ENCODE measurements at places on chromosomes 16 and 17.

GRCh38 chr17:79545251-79546005, 65.4 kb downstream of the RBFOX3 start:
- no peak for DNase-seq

DNA sequence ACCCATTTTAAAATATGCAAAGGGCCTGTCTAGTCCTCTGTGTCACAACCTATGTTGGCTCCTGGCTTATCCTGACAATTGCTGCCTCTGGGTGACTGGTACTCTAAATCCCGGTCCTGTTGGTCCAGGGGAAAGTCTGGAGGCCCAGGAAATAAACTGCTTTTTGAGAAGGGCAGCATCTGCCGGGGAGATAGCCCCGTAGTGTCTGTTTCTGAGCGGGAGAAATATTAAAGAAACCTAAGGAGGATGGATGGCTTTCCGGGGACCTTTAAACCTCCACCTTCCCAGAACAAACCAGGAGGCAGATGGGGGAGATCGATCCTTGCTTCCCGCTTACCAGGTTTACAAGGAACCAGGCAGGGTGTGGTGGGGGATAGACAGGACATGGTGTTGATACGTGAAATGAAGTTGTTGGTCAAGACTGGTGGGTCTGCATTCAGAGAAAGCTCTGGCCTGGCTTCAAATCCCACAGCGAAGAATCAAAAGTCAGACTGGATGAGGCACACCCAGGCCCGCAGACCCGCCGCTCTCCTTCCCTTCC, 3.8 kb downstream of the HOXB2 start:
- no peak for DNase-seq

DNA sequence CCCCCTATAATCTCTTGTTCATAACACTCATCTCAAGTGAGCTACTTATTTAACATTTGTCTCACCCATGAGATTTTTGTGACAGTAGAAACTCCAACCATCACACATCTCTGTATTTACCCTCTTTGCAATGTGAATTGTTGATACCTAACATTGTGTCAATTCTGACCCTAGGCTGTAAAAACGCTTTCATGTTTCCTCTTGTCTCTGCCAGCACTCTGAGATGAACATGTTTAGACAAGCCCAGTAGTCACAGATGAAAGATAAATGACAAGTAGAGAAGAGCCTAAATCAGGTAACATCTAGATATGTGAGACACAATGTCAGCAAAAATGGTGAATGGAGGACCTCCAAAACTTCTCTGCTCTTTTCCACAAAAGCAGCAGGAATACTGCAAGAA, 1254.5 kb upstream of the GOT2 start:
- no peak for DNase-seq

- no peak for DNase-seq
These were observed 478.6 kb downstream of the MAF start for GRCh38 chr16:79121906-79122305.

DNA sequence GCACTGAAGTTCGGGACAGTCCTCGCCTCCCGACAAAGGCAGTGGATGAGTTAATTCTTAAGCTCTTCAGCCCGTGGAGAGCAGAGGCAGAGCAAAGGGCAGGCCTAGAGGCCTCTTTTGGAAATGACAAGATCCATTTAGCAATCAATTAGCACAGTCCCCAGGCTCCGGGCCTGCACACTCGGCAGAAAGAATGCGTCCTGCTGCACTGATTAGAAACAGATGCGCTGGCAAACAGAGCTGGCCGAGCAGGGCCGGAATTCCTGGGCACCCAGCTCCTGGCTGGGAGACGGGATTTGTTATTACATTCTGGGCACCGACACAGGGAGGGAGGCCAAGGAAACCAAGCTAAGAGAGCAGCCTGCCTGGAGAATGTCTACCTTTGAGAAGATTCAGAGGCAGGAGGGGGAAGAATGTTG, 162.9 kb downstream of the COPRS start:
- peak; percentile 71 for DNase-seq

DNA sequence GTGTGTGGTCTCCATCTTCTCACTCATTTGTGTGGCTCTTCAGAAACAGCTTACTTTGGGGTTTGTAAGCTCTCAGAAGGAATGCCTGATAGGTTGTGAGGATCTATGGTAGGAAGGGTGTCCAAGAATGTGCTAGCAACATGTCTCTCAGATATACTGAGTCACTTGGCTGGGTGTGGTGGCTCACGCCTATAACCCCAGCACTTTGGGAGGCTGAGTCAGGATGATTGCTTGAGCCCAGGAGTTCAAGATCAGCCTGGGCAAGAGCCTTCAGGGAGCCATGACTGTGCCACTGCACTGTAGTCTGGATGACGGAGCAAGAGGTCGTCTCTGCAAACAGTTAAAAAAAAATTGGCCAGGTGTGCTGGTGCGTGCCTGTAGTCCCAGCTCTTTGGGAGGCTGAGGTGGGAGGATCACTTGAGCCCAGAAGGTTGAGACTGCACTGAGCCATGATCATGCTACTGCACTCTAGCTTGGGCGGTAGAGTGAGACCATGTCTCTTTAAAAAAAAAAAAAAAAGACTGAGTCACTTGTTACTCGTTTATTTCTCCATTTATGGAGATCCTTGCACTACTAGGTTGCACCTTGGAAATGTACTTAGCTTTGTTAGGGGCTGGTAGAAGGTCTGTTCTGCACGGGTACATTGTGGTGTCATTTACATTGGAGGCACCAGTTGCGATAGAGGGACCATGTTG, 232.0 kb downstream of the SNX29 start:
- DNase-seq = no peak

GRCh38 chr17:63481488-63481870, 4.6 kb downstream of the ACE start:
- no peak for DNase-seq

DNA sequence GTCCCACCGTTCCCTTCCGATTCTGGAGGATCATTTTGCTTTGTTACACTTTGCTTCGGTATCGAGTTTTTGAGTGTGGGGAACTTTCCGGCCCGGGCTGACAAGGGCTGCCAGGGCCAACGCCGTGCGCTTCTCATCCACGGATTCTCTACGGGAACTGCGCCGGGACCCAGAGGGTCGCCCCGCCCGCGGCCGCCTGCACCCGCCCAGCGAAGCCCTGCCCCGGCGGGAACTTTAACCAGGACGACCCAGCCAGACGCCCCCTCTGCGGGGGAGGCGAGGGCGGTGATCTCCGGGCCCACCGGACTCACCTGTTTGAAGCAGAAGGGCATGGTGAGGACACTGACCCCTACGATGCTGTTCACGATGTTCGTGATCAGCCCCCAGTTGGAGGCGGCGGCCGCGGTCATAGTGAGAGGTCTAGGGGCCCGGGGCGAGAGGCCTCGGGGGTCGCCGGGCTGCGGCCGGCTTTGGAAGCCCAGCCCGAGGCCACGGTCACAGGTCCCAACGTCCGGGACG, 536 bp downstream of the SLC38A10 start:
- DNase-seq = no peak

DNA sequence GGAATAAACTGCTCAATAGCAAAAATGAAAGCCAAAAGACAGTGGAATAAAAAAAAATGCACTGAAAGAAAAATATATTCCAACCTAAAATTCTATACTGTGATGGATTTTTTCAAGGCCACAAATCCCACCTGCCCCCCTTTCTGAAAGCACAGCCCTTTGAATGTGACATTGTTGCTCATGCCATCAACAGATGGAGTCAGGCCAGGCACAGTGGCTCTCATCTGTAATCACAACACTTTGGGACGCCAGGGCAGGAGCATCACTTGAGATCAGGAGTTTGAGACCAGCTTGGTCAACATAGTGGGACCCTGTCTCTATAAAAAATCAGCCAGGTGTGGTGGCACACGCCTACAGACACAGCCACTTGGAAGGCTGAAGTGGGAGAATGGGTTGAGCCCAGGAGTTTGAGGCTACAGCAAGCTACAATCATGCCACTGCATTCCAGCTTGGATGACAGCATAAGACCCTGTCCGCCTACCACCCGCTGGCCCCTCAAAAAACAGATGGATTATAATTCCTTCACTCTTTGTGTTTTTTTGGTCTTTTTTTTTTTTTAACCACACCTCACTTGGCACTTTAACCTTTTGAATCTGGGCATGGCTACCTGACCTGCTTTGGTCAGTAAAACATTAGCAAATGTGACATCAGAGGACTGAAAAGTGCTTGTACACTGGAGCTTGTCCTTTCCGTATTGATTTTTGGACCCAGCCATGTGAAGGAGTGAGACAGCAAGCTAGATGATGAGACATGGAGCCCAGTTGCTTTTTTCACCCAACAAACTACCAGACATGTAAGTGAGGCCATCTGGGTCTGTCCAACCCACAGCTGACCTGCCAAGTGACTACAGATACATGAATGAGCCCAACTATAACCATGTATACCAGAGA, 36.3 kb downstream of the GLG1 start:
- peak; percentile 50 for DNase-seq

- DNase-seq = no peak
These were observed 10.4 kb upstream of the CUEDC1 start for GRCh38 chr17:57965521-57966160.

DNA sequence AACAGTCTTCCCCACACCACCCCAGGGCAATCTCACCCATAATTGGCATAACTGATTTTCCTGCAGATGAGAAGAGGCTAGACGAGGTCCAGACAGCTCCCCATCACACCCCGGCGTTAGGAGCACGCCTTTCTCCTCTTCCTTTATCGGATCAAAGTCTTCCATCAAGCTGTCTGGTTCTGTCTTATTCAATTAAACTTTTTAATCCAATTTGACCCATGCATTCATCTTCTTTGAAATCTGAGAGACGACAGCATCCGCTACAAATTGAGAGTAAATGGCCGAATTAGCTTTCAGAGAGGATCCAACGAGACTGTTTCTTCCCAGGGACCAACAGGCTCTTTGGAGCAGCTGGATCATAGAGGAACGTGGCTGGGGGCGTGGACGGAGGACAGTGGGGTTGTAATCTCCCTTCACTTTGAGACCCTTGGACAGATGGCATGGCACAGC, 44.4 kb upstream of the GPRC5B start:
- no peak for DNase-seq

DNA sequence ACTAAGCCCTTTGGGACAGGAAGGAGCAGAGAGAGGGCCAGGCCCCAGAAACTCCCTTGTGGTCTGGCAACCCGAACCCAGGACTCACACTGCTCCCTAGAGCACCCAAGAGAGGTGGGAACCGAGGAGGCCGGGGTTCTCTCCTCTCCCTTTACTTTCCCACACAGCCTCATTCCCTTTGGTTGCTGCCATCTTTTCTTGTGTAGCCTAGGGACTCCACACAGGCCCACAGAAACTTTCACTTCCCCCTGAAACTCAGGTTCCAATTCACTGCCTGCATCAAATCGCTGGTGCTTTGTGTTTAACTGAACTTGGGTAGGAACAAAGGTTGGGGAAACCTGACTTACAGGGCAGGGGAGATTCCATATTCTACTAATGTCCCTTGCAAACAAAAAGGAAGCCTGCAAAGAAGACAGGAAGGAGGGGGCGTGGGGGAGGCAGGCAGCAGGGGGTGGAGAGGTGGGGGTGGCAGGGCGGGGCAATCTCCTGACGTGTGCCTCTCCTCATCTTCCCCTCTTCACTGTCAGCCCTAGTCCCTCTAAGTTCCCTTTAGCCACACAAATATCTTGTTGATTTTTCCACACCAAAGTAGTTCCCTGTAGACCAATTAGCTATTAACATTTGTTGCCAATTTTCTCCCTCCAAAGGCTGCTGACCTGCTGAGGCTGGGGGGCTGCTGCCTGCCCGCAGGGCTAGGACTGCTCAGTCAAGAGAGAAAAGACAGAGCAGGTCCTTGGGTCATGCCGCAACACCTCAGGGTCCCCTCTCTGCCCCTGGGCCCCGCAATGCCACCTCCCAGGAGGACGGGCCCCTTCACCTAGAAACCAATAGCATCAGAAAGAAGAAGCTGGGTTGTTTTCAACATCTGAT, 8.0 kb downstream of the ST3GAL2 start:
- no peak for DNase-seq

DNA sequence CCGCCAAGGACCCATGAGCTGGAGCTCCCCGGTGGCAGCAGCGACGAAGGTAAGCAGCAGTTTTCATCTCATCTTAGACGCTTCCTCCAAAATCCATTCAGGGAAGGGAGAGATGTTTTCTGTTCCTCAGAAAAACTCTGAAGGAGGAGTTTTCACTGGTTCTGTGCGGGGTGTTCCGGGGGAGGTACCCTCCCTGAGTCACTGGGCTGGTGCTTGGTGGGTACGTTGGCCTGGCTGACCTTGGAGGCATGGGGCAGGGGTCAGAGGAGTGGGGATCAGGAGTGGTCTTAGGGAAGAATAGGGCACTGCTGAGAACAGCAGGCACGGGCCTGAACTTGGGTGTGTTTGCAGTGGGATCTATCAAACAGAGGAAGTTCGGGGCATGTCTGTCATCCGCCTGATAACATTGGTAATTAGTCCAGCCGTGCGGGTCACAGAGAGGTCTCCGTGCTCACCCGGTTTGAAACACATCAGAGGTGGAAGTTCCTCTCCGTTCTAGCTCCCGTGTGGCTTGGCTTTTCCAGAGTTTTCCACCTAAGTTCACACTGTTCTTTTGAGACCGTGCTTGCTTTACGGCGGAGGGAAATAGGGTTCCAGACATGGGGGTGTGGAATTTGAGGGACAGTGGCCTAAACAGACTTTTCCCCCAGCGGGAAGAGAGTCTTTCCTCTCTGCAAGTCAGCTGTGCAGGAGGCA, 59.6 kb upstream of the CIBAR2 start:
- no peak for DNase-seq

DNA sequence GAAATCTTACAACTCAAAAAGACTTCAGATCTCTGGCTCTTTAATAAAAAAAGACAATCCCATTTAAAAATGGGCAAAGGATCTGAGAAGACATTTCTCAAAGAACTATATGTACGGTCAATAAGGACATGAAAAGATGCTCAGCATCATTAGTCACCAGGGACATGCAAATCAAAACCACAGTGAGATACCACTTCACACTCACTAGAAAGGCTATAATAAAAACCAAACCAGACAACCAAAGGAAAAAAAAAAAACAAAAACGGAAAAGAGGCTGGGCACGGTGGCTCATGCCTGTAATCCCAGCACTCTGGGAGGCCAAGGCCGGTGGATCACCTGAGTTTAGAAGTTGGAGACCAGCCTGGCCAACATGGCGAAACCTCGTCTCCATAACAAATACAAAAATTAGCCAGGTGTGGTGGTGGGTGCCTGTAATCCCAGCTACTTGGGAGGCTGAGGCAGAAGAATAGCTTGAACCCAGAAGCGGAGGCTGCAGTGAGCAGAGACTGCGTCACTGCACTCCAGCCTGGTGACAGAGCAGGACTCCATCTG, 1.7 kb upstream of the NPIPB7 start:
- no peak for DNase-seq

DNA sequence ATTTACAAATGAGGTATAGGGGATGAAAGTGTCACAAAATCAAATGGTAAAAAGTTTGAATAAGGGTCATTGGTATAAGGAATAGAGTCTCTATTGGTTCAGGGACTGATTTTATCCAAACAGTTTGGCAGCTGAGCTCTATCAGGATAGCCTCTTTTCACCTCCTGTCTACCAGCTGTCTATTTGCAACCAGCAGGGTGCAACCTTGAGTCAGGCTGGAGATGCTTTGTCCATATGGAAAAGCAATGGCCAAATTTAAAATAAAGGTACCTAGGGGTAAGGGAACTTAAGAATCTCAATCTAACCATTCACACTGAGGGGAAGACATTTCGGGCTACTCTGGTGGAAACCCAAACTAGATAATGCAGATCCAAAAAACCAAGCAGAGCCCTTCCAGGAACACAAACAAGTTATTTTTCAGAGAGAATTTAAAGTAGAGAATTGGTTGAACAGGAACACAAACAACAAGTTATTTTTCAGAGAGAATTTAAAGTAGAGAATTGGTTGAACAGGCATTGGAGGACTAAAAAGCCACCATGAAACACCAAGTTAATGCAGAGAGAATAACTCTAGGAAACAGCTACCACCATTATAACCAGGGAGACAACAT, 12.6 kb upstream of the CA10 start:
- DNase-seq = no peak

Data from Ammon's horn (tissue), 1 donor.